Activated CD4-positive, alpha-beta memory T cell treated with anti-CD3 and anti-CD28 coated beads for 36 hours (primary cell): ENCODE measurements at places on chromosomes 3 and 15. TPM values are rescaled to one million over a fixed set of nuclear protein-coding genes. Genes with fewer than 3 reads are reported as not detected.

- no peaks in the 10 kb centered on the region for H3K36me3 ChIP-seq
- H3K4me3 ChIP-seq: no peak overlapping the region
- H3K4me1 ChIP-seq: no peaks in the 10 kb centered on the region
- no peaks in the 10 kb centered on the region for H3K27me3 ChIP-seq
- H3K27ac ChIP-seq: no peak overlapping the region
Observed at GRCh38 chr3:168883145-168883544, 780.4 kb downstream of the MECOM start.

GRCh38 chr3:51874889-51875288, 512 bp downstream of the IQCF5 start:
- no peak overlapping the region for H3K27ac ChIP-seq
- no peak for DNase-seq
- peaks cover 3% of the 10 kb centered on the region for H3K27me3 ChIP-seq
- no peaks in the 10 kb centered on the region for H3K4me1 ChIP-seq

DNA sequence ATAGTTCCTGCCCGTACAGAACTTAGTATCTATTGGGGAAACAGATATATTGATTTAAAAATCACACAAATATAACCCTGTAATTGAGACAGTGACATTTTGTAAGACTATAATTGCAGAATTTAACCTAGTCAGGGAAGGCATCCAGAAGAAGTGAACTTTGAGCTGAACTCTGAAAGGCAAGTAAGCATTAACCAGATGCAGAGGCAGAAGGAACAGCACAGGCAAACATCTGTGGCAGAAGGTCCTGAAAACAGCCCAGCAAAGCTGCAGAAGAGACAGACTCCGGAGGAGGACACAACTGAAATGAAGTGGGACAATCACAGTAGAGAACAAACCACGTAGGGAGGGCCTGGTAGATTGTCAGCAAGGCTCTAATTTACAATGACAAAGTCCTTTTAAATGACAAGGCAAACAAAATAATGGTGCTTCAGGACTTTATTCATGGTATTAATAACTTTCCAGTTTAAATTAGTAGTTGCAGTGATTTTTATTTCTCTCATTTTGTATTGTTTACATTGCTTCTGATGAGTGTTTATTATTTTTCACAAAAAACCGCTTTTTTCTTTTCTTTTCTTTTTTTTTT, 14.5 kb downstream of the BCL2A1 start:
- H3K27me3 ChIP-seq: no peaks in the 10 kb centered on the region
- no peak overlapping the region for H3K27ac ChIP-seq
- no peak overlapping the region for H3K4me3 ChIP-seq
- peaks cover 11% of the 10 kb centered on the region for H3K36me3 ChIP-seq
- H3K4me1 ChIP-seq: peaks cover 41% of the 10 kb centered on the region

GRCh38 chr3:157300094-157300493, 136.6 kb upstream of the PTX3 start:
- DNase-seq: no peak
- no peaks in the 10 kb centered on the region for H3K36me3 ChIP-seq
- H3K4me3 ChIP-seq: no peak overlapping the region
- H3K27ac ChIP-seq: no peak overlapping the region

C3orf52 gene
- total RNA-seq: 3.3 TPM

DNA sequence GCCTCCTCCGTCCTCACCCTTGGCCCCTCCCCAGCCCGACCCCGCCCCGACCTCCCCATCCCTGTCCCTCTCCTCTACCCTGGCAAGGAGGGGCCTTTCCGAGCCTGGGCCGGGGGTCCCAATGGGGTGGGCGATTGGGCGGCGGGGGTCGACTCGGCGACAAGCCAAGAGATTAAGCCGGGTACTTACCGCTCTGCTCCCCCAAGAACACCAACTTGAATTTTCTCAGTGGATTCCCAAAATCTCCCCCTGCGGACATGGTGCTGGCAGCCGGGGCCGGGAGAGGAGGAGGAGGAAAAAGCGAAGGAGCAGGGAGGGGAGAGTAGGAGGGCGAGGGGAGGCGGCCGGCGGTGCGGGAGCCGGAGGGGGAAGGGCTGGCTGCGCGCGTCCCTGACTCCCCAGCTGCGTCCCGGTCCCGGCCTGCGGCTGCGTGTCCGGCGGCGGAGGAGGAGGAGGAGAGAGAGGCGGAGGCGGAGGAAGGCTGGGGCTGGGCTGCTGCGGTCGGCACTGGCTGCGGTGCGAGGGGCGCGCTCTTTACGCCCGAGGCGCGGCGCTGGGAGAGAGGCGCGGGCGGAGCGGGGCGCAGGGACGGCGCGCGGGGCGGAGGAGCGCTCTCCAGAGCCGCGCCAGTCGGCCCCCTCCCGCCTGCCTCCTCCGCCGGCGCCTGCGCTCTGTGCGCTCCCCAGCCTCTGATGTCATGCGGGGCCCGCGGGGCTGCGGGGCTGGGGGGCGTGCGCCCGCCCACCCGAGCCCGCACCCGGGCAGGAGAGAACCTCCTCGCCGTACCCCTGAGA, at the start of gene RAB6B:
TSS of gene RAB6B (minus strand) at position 675 of the 794 bp plus-strand sequence. CDS start at position 259, 416 bp downstream.
- H3K4me1 ChIP-seq: peaks cover 3% of the 10 kb centered on the region
- peaks cover 40% of the 10 kb centered on the region for H3K27me3 ChIP-seq
- H3K27ac ChIP-seq: no peak within 1 kb of the TSS
- H3K36me3 ChIP-seq: no peaks in the 10 kb centered on the region

MEGF11 gene
- total RNA-seq: not detected

ELL3 gene
- 2.9 TPM for total RNA-seq

GRCh38 chr3:197023241-197023997, 6.2 kb downstream of the MELTF start:
- no peak overlapping the region for H3K4me3 ChIP-seq
- H3K36me3 ChIP-seq: no peaks in the 10 kb centered on the region
- peaks cover 11% of the 10 kb centered on the region for H3K27me3 ChIP-seq
- H3K4me1 ChIP-seq: peaks cover 8% of the 10 kb centered on the region

- H3K4me1 ChIP-seq: no peaks in the 10 kb centered on the region
- no peak for DNase-seq
- H3K4me3 ChIP-seq: no peak overlapping the region
- H3K27ac ChIP-seq: no peak overlapping the region
- no peaks in the 10 kb centered on the region for H3K27me3 ChIP-seq
- no peaks in the 10 kb centered on the region for H3K36me3 ChIP-seq
Observed at GRCh38 chr3:161894657-161895056, 398.0 kb downstream of the OTOL1 start.

APH1B gene
- total RNA-seq: 6.6 TPM

CDV3 gene
- 209 TPM for total RNA-seq

- no peaks in the 10 kb centered on the region for H3K36me3 ChIP-seq
- H3K27me3 ChIP-seq: no peaks in the 10 kb centered on the region
- no peaks in the 10 kb centered on the region for H3K4me1 ChIP-seq
- H3K4me3 ChIP-seq: no peak overlapping the region
- no peak for DNase-seq
Observed at GRCh38 chr3:162884373-162884772, 1387.8 kb downstream of the OTOL1 start.

DNA sequence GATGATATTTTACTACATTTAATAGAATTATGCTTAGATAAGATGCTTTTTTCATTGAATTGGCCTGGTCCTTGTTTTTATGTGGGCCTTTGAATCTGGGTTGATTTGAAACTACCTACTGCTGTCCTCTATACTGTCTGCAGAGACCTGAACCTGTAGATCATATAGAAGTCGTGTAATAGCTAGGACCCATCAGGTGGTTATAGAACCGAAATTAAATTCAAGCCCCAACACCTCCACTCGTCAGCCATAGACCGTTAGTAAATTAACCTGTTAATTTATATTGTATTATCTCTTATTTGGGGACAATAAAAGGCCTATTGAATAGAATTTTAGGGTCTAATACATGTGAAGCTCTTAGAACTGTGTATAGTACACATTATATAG, 108.4 kb downstream of the MBNL1 start:
- H3K27me3 ChIP-seq: no peaks in the 10 kb centered on the region
- peak overlapping the region; percentile 69 for H3K27ac ChIP-seq
- H3K36me3 ChIP-seq: peaks cover 19% of the 10 kb centered on the region
- H3K4me1 ChIP-seq: peaks cover 76% of the 10 kb centered on the region

GRCh38 chr15:63930034-63930433, 96.3 kb upstream of the HERC1 start:
- H3K36me3 ChIP-seq: no peaks in the 10 kb centered on the region
- no peak for DNase-seq
- H3K27ac ChIP-seq: no peak overlapping the region
- no peaks in the 10 kb centered on the region for H3K4me1 ChIP-seq

CRABP1 gene
- total RNA-seq: not detected

- no peak overlapping the region for H3K4me3 ChIP-seq
- DNase-seq: no peak
- no peaks in the 10 kb centered on the region for H3K4me1 ChIP-seq
- no peaks in the 10 kb centered on the region for H3K27me3 ChIP-seq
- H3K27ac ChIP-seq: no peak overlapping the region
- no peaks in the 10 kb centered on the region for H3K36me3 ChIP-seq
Observed at GRCh38 chr3:73618461-73618860, 6.3 kb downstream of the PDZRN3 start.

CLDN18 gene
- total RNA-seq: not detected

DNA sequence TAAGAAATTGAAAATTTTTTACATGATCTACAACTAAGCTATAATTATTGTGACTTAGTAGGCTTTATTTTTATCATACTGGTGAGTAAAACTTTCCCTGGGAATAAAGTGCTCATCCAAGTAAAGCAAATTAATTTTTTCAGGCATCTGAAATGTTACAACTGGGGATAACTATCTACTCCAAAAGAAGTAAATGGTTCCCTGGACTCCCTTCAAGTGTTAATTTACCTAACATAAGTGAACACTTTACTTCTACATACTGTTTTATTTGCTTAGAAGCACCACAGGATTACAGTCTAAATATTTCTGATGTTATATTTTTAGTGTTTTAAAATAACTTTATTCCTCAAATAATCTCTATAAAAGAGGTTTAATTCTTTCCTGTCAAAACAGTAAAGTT, 57.8 kb downstream of the IFT57 start:
- H3K27me3 ChIP-seq: no peaks in the 10 kb centered on the region
- no peak overlapping the region for H3K27ac ChIP-seq
- H3K4me3 ChIP-seq: no peak overlapping the region
- H3K36me3 ChIP-seq: peaks cover 11% of the 10 kb centered on the region
- DNase-seq: no peak
- peaks cover 10% of the 10 kb centered on the region for H3K4me1 ChIP-seq

DNA sequence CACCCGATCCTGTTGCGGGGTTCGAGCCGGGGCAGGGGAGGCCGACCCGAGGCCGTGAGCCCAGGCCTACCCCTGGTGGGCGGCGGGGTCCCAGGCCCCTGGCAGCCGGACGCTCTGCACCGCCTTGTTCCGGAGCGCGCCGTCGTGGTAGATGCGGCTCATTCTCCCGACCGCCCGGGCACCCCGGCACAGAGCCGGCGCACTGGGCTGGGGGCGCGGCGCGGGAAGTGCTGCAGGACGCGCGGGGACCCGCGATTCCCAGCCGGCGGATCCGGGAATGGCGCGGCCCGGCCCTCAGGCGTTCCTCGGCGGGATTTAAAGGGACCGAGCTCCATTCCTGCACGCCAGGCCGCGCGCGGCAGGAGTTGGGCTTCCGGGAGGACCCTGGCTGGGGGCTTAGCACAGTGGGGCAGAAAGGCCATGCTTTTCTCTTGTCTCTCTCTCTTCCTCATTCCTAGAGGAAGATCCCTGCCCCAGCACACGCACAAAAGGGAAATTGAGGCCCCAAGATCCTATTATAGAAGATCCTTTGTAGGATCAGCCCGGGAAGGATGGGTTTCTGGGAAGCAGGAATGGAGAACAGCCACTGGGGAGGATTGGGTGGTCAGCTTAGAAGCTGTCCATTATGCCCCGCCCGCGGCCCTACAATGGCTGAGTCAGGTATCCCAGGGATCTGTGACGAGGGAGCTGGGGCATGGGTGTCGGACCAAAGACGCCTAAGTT, at the start of gene ARPIN:
TSS of gene ARPIN (minus strand) at position 279 of the 723 bp plus-strand sequence. CDS start at position 162, 117 bp downstream.
- peaks cover 29% of the 10 kb centered on the region for H3K27me3 ChIP-seq
- peaks cover 3% of the 10 kb centered on the region for H3K4me1 ChIP-seq
- no peak within 1 kb of the TSS for H3K27ac ChIP-seq
- DNase-seq: no peak

DNA sequence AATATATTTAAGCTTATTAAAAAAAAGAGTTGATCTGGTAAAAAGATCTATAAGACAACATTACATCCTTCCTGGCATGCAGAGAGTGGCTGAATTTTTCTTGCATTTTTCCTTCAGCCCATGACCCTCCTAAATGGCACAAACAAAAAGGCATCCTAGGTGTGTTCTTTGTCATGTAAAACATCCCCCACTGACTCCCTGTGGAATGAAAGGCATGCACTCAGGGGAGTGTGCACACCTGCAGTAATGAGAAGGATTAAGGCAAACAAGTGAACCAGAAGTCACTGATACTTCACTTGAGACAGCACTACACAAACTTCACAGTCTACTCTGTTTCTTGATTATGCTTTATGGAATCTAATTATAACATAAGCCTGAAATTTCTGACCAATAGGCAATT, 195.0 kb downstream of the RBMS3 start:
- no peaks in the 10 kb centered on the region for H3K4me1 ChIP-seq
- no peak for DNase-seq
- H3K4me3 ChIP-seq: no peak overlapping the region
- H3K36me3 ChIP-seq: no peaks in the 10 kb centered on the region
- no peak overlapping the region for H3K27ac ChIP-seq

DNA sequence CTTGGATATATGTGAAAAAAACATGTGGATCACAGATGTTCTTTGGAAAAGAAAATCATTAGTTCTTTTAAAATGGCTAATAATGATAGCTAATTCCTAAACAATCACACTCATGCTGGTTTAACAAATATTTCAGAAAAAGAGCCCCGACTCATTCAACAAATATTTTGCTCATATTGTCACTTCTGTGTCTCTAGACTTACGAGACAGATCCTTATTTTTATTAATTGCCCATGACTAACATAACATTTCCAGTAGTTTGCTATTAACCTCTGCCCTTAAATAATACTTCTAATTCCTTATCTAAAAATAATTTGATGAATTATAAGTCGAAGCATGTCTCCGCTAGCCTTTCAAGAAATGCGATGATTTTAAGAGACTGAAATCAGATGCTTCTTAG, 70.4 kb downstream of the SATB1 start:
- peak overlapping the region; percentile 18 for H3K27ac ChIP-seq
- peaks cover 2% of the 10 kb centered on the region for H3K27me3 ChIP-seq
- peaks cover 75% of the 10 kb centered on the region for H3K36me3 ChIP-seq
- H3K4me1 ChIP-seq: peaks cover 13% of the 10 kb centered on the region
- no peak overlapping the region for H3K4me3 ChIP-seq

- no peak overlapping the region for H3K27ac ChIP-seq
- peaks cover 28% of the 10 kb centered on the region for H3K4me1 ChIP-seq
- peaks cover 13% of the 10 kb centered on the region for H3K36me3 ChIP-seq
- H3K4me3 ChIP-seq: no peak overlapping the region
- no peaks in the 10 kb centered on the region for H3K27me3 ChIP-seq
- no peak for DNase-seq
Observed at GRCh38 chr3:45591547-45592040, 3.0 kb upstream of the LIMD1 start.

TMED3 gene
- total RNA-seq: 37.8 TPM

DNA sequence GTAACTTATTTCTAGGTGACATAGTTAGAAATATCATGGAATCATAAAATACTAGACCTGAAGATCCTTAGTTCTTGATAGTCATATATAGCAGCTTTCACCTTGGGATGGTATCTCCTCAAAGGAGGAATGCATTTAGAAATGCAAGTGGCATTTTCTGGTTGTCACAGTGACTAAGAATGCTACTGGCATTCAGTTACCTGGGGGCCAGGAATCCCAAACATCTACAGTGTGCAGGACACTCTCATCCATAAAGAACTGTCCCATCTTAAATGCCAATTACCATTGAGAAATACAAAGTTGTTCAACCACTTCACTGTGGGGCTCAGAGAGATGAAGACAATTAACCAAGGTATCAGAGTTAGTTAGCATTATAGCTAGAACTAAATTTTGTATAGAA, 36.7 kb downstream of the MYH15 start:
- H3K36me3 ChIP-seq: no peaks in the 10 kb centered on the region
- H3K27ac ChIP-seq: no peak overlapping the region
- peaks cover 10% of the 10 kb centered on the region for H3K4me1 ChIP-seq
- no peak for DNase-seq

- DNase-seq: peak; percentile 27
- H3K36me3 ChIP-seq: peaks cover 3% of the 10 kb centered on the region
- H3K4me1 ChIP-seq: peaks cover 11% of the 10 kb centered on the region
- H3K27me3 ChIP-seq: no peaks in the 10 kb centered on the region
Observed at GRCh38 chr15:99729920-99730319, 3.3 kb downstream of the LYSMD4 start.
